Stimulated activated CD4-positive, alpha-beta T cell treated with anti-CD3 and anti-CD28 coated beads, Interleukin-1b, Interleukin-23, amount 100 ng/mL, for 24 hours (primary cell): ENCODE measurements at places on chromosomes 6 and 20.

GRCh38 chr6:28634761-28635546, 109.3 kb downstream of the GPX5 start:
- no peak for DNase-seq

GRCh38 chr6:74018825-74019224, 322.8 kb downstream of the CD109 start:
- DNase-seq: no peak

DNA sequence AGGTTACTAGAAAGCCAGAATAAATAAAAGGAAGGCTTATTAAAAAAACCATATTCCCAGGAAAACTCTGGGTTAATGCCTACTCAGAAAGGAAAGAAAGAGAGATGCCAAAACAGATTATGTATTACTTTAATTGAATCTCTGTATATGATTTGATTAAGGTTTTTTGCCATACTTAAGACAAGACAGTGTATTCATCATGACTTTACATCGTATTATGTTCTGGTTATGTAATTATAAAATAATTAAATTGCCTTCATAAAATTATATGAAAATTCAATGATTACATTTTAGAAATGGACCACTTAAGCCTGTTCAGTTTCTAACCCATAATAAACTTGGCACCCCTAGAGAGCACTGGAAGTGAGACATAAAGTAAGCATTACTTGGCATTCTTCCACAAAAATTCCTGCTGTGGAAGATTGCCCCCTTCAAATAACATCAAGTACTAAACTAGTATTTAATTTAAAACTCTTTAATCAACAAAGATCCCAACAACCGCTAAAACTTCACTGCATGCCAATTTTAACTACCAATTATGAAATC, 20.8 kb upstream of the IBTK start:
- DNase-seq: no peak

DNA sequence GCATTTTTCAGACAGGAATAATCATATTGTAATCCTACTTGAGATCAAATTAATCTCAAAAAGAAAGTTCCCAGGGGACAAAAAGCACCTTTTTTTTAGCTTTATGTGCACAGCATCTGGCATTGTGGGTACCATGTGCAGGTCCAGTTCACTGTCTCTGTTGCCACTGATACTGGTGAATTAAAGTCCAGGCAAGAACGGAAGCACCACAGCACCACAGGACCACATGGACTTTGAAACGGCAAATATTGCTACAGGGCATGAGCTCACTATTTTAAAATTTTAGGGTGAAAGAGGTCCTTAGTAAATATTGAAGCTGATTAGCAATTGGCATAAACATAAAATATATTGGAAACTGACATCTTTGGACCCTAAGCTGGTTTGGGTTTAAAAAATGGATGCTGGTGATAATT, 709.0 kb downstream of the EPM2A start:
- no peak for DNase-seq

GRCh38 chr6:77839292-77839691, 186.5 kb downstream of the MEI4 start:
- DNase-seq: no peak

DNA sequence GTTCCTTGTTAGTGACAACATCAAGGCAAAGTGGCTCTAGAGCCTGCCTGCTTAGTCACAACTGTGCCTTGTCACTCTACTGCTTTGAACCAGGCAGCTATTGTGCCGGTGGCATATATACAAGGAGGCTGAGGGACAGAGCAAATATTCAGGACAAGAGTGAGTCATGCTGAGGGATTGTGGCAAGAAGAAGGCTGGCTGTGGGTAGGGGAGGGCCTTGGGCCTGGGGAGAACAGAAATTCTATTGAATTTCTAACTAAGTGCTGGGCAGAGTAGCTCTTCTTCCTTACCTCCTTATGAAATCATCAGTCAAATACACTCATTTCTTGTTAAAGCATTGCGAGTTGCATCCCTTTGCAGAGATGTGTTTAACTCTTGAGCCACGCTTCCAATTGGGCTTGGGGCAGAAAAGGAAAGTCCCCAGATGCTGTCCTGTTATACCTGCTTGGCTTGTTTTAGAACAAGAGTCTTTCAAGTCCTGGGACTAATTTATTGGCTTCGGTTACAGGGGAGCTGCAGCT, 59.7 kb downstream of the PFDN4 start:
- no peak for DNase-seq

DNA sequence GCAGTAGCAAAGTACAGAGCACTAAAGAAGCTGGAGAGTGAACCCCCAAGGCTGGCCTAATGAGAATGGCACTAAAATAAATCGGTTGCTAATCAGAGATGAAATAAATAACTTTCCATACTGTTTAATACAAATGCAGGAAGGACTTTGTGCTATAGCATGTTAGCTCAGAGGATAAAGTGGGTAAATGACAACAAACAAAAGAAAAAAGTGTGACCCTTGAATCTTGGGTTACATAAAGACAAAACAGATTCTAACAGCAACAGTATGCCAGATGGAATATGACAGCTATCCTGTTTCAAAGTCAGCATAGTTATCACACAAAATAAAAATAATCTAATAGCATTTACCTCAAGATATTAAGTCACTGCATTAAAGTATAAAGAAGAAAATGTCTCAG, 622.7 kb downstream of the PHF3 start:
- no peak for DNase-seq

- DNase-seq: no peak
Measured at GRCh38 chr6:64984948-64985347, 722.1 kb downstream of the EYS start.

DNA sequence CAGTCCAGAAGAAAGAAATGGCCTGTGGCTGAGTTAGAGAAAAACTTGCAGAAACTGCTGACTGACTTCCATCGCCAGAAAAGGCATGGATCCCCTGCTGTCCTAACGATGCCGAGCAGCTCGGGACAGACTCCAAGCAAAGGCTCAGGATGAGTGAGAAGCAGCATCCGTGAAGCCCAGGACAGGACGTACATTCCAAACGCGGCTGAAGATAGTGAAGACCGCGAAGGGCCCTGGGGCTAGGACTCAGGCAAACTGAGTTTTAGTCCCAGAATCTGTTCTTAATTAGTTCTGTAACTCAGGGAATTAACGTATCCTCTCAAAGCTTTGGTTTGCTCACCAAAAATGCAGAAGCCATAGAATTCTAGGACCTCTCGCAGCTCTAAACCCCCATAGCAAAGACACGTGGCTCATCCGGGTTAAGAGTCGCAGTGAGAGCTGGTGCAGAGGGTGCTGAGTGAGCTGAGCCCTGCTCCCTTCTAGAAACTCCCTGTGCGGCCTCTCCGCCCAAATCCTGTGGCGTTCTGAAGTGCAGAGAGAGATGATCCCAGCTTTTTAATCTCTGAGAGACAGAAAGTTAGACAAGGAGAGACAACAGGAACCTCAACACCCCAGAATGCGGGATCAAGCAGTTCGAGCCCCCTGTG, 132.9 kb upstream of the THBS2 start:
- DNase-seq: no peak

GRCh38 chr6:36119209-36119608, 11.1 kb upstream of the MAPK13 start:
- DNase-seq: no peak

- DNase-seq: peak; percentile 61
Measured at GRCh38 chr20:57389695-57390603, 1.2 kb upstream of the RBM38 start.

DNA sequence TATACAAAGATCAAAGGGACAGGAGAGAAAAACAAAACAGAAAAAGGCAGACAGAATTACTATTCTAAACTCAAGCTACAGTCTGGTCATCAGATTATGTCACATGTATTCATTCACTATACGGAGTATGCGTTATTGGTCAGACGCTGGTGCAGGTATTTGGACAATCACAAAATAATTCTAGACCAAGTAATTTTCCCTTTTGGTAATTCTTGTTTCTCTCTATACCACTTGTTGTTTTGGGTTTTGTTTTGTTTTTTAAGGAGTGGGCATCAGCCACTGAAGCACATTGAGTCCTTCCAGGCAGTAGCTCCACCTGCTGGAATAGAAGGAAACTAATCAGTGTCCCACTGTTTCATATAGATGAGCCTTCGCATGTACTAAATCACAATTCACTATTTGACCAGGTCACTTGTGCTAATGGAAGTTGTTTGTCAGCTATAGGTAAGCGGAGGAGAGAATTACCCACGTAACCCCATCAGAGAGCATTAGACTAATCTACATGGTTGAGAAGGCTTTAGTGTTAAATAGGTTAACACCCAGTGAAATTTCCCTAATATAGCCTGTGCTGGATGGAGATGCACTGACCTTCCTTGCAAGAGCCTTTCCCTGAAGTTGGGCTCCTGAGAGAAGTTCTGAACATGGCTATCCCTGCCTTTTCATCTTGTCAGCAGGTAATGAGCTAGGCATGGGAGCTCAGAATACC, 77.9 kb downstream of the TNFAIP3 start:
- no peak for DNase-seq

GRCh38 chr20:32527447-32528055, 57.6 kb downstream of the NOL4L start:
- no peak for DNase-seq

GRCh38 chr6:138963531-138963930, 24.5 kb downstream of the REPS1 start:
- DNase-seq: no peak

DNA sequence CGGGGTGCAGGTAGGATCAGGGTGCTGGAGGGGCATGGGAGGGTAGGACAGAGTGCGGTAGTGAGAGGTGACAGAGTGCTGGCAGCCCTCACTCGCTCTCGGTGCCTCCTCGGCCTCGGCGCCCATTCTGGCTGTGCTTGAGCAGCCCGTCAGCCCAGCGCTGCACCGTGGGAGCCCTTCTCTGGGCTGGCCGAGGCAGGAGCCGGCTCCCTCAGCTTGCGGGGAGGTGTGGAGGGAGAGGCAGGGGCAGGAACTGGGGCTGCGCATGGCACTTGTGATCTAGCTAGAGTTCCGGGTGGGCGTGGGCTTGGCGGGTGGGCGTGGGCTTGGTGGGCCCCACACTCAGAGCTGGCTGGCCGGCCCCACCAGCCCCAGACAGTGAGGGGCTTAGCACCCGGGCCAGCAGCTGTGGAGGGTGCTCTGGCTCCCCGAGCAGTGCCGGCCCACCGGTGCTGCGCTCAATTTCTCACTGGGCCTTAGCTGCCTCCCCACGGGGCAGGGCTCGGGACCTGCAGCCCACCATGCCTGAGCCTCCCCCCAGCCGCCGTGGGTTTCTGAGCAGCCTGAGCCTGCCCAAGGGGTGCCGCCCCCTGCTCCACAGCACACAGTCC, 112.8 kb upstream of the DUSP22 start:
- DNase-seq: no peak

DNA sequence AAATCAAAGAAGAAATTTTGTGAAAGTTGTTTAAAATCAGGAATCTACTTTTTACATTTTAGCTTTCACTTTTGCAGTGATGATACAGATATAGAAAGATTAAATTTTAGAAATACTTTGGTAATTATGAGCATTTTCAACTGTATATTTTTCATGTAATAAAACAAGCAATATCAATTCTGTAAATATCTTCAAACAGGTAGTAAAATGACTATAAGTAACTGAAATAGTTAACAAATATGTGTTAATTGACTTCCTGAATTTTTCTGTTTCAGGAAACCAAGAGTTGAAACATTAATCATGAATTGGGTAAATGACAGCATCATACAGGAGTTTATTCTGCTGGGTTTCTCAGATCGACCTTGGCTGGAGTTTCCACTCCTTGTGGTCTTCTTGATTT, at the start of gene OR2B6:
Gene OR2B6 (plus strand): TSS at position 301 of the 400 bp plus-strand sequence. CDS start 0 bp downstream, at position 301.
- DNase-seq: no peak

- no peak for DNase-seq
Measured at GRCh38 chr6:145090801-145091585, 644.3 kb downstream of the EPM2A start.

GRCh38 chr6:158072083-158072721, 90.5 kb downstream of the SYNJ2 start:
- peak; percentile 48 for DNase-seq

DNA sequence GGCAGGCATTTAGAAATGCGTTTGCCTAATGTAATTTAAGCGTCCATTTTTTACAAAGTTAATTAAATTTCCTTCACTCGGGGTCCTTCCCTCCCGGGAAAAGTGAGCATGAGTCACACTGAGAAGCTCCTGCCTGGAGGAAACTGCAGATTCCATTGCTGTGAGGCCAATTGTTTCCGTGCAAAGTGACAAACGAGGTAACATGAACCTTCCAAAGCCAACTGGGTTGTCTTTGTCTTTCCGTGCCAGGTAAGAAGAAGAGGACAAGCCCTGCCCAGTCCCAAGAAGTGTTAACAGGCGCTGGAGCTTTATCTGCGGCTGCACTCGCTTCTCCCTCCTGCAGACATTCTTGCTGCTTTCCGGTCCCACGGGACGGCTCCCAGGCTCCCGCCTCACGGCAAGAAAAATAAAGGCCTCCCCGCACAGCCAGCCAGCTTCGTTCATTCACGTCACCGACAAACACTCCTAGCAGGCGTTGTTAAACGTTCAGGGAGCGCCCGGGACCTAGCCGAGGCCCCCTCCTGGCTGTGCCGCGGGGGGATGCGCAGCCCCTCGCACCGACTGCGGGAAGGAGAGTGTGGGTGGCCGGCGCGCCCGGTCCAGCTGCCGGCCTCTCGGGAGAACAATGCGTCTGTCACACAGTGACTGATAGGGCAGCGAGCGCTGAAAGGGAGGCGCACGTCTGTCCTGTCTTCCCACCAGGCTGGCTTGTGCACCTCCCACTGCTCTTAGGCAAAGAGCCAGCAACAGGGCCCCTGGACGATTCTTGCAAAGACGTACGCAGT, 61.5 kb upstream of the HDDC2 start:
- DNase-seq: no peak

DNA sequence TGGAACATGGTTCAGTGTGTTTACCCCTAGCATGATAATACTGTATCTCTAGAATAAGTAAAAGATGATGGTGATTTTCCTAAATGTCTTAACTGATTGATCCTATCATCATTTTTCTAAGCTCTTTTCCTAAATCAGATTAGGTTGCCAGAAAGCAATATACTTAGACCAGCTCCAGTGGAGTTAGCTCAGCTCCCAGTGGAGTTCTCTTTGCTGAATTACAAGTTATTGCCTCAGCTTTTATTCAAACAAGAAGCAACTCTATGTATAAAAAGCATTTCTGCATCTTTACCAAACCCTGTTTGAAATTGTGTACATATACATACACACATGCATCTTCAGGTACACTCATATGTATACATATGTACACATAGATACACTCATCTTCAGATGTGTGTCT, 44.9 kb downstream of the SNX9 start:
- DNase-seq: no peak

GRCh38 chr6:71460933-71461332, 172.3 kb downstream of the OGFRL1 start:
- no peak for DNase-seq

GRCh38 chr6:1197309-1197708, 114.6 kb upstream of the FOXQ1 start:
- no peak for DNase-seq

DNA sequence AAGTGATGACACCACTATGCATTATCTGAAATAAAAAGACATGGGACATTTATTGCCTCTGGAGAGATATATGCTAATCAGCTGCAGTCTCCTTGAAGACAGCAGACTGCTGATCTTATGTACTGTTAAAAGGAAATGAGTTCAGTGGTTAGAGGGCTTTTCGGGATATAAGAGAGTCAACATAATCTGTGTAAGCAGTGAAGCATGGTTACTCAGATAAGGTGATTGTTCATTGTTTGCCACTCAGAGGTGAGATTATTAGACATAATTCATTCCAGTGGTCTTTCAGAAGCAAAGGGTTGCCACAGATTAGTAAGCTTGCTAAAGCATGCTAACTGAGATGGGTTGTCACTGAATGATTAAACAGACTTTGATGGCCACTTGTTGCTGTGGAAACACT, 1450.7 kb upstream of the ADGRB3 start:
- no peak for DNase-seq
